ENCODE measurements at places on chromosomes 5 and 9.

GRCh38 chr9:385818-386398 is 171.2 kb downstream of the DOCK8 start:
- no peak for DNase-seq

- DNase-seq = no peak
Observed at GRCh38 chr9:3972687-3973086, 327.2 kb downstream of the GLIS3 start.

DNA sequence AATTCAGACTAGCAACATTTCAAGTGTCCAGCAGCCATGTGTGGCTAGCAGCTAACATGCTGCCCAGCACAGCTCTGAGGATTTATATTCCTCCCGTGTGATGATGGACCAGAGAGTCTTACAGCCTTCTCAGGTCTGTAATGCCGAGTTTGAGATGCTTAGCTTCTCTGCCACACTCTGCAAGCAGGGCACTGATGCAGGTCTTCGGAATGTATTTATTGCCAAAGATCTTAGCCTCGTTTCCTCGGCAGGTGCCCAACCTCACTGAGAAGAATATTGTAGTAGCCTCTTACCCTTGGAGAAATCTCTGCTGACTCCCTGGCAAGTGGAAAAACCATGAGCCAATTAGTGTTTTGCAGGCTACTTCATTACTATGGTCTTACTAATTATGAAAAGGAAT is 3.7 kb upstream of the RAI14 start:
- no peak for DNase-seq

DNA sequence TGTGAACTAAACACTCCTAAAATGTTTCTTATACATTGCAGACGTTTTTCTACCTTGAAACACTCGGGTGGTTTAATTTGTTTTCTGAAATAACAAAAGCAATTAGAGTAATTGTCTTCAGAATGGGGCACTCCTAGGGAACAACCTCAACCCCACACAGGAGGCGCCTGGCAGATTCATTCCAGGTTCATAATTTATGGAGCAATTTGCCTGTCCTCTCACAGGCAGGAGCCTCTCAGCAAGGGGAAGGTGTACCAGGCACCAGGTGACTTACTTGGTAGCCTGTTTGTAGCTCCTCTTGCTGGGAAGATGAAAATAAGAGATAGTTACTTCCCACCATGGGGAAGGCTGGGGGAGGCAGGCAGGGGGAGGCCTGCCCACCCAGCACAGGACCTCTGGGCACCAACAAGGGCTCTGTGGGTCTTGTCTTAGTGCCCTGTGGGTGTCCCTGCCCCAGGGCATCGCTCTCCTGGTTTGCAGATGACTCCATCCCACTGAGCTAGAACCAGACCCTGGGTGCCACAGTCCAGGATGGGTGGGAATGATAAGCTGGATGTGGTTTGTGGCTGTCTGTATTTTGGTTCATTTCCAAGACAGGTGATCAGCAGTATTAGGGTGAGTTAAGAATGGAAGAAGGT is 144.4 kb downstream of the FSTL4 start:
- no peak for DNase-seq

DNA sequence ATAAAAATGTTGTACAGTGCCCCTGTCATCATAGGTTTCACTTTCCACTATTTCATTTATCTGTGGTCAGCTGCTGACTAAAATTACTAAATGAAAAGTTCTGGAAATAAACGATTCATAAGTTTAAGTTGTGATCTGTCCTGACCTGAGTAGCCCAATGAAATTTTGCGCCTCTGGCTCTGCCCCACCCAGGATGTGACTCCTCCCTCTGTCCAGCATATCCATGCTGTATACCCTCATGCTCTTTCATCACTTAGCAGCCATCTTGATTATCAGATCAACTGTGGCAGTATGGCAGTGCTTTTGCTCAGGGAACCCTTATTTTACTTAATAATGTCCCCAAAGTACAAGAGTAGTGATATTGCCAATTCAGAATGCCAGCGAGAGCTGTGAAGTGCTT is 97.3 kb downstream of the STARD4 start:
- no peak for DNase-seq

DNA sequence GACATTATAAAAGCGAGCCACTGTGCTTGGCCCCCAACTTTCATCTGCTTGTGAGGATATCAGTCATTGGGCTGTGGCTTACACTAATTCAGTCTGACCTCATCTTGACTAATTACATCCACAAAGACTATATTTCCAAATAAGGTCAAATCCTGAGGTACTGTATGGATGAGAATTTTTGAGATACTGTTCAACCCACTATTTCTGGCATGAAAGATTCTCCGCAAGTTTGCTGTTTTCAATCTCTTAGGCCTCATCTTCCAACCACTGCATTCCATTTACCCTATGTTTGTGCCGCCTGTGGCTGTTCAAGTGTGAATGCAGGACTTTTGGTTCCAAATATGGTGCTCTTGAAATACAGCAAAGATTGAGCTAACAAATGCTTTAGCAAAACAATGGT is 400.9 kb upstream of the SGCD start:
- no peak for DNase-seq
